GM23248 (cell line): ENCODE measurements at places on chromosomes 12 and 14.

- DNase-seq, result no peak
Measured at GRCh38 chr12:14782756-14783155, 20.5 kb downstream of the WBP11 start.

DNA sequence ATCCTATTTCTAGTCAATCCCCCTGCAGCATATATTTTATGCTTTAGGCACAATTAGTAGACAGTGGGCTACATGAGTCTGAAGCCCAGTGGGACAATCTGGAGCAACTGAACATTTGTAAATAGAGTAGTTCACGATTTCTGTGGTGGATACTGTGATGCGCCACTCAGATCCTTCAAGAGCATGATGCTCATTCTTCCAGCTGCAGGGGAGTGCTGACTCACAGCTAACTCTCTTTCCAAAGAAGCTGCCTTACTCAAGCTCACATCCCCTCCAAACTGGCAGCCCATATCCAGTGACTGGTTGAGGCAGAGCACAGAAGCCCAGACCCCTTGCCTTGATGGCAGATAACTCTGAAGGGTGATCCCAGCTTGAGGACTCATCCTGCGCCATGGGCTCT, 224.2 kb upstream of the EEA1 start:
- peak; percentile 58 for DNase-seq

DNA sequence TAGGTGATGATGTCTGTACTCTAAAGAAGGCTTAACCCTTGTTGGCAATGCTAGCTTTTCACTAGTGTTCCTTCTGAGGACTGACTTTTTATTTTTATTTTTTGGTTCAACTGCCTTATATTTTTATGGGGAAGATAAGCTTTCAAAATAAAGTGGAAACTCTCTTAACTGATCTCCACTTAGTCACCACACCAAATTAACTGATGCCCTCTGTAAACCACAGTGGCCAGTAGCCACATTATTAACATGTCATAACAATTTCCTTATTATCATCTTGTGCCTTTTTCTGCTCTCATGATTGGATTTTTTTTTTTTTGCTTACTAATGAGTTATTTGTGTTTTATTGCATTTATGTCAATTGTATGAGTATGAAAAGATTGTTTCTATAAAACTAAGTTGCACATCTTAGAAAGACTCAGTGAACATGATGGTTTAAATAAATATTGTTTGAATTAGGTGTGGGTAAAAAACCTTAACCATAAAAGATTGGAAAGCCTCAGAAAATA, 56.9 kb downstream of the SCFD1 start:
- no peak for DNase-seq

GRCh38 chr14:32381869-32382268, 52.8 kb downstream of the AKAP6 start:
- peak; percentile 22 for DNase-seq

- DNase-seq, result no peak
Measured at GRCh38 chr12:66176105-66176900, 6.5 kb upstream of the TMBIM4 start.

- peak; percentile 92 for DNase-seq
Measured at GRCh38 chr14:77988970-77989369, 181.2 kb upstream of the NRXN3 start.

GRCh38 chr12:113467502-113468364, 3.9 kb downstream of the LHX5 start:
- no peak for DNase-seq

GRCh38 chr14:54893151-54893760, 9.4 kb downstream of the GCH1 start:
- peak; percentile 77 for DNase-seq

- DNase-seq, result no peak
Measured at GRCh38 chr12:117513353-117513752, 151.9 kb upstream of the NOS1 start.

- DNase-seq, result no peak
Measured at GRCh38 chr14:100058777-100059437, 6.3 kb upstream of the EVL start.
